ENCODE measurements at places on chromosomes 7 and 10.
A peak's percentile ranks its signal among the peaks of the same experiment; 100 is the strongest.

DNA sequence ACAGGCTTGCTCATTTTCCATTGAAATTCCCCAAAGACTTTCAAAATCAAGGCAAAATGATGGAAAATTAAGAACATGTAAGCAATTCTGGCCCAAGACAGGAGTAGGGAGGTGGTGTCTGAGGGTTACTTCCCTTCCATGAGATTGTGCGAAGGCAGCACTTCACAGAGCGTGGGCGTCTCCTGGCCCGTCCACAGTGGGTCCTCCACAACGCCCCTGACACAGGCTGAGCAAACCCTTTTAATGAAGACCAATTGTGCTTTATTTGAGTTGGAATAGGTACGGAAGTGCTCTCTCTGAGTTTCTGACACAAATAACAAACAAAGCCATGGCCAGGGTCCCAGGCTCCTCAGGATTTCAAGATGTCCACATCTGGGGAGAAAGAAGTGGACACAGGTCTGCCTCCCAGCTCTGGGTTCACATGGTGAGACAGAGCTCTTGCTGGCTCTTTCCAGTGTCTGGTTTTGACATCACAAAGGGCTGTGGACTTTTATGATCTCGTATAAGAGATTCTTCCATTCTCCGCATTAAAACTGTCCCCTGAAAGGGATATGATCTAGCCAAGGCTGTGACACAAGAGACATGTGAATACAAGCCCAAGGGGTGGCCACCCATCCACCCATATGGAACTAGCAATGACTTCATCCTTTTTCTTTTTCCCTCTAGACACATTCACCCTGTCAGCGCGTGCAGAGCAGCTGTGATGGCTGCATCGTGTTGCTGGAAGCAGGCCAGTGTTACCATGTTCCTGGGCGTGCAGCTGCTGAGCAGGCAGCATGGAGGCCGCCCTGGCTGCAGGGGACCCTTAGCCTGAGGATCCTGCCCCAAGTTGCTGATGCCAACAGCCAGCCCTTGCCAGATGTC is 145.6 kb downstream of the ADAM12 start:
- DNase-seq: peak; percentile 64

DNA sequence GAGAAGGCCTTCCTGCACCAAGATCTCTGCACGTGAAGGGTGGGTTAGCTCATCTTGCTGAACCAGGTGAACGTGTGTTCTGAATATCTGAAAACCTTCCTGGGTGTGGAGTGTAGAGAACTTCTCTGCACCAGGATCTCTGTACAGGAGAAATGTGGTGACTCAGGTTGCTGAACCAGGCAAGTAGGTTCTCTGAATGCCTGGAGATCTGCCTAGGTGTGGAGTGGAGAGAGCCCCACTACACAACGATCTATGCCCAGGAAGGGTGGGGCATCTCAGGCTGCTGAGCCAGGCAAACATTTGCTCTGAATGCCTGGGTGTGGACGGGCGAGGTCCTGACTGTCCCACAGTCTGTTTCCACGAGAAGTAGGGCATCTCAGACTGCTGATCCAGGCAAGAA is 1002.3 kb upstream of the KCND2 start:
- DNase-seq: no peak

DNA sequence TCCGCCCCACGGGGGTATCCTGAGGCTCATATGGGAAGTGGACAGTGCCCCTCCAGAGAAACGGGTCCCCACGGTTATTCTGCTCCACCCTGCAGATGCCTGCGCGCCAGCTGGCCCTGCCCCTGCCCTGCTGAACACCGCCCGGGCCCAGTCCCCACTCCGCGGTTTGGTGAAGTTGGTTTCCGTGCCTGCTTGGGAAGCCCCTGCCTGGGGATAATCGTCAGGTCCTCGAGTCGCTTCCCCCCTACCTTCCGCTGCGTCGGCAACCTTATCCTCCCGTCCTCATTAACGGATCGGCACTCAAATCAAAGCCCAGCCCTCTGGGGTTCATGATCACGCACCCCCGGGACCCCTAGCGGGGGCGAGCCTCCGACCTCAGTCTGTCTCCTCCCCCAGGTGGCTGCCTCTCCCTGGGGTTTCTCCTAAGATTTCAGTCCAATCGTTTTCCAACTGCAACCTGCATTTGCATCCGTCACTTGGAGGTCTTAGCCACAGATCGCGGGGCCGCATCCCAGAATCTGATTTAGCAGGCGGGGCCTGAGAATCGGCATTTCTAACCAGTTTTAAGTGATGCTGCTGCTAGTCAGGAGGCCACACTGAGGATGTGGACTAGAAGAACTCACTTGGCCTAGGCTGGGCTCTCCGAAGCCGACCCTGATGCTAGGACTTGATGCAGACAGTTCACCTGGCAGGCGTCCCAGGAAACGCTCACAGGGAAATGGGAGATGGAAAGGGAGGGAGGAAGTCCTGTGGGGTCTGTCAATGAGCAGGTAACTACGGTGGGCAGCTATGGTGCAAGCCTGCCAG is 27.6 kb downstream of the WDR86 start:
- peak; percentile 71 for DNase-seq

DNA sequence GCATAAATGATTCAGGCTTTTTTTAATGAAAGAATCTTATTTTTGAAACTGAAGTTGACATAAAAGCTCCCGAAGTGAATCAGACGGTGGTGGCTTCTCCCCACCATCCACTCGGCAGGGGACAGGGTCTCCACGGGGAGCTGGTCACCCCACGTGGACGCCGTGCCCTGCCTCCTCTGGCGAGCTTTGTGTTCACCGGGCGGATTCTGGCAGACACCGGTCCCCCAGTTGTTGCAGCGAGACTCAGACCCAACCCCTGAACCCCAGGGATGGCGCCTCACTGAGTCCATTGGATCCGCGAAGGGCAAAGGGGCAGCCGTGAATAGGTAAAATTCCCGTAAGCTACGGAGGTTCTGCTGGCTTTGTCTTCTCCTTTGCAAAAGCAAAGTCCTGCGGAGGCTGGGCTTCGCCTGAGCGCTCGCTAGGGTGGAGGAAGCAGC is 38.4 kb downstream of the PTPRN2 start:
- DNase-seq: no peak

DNA sequence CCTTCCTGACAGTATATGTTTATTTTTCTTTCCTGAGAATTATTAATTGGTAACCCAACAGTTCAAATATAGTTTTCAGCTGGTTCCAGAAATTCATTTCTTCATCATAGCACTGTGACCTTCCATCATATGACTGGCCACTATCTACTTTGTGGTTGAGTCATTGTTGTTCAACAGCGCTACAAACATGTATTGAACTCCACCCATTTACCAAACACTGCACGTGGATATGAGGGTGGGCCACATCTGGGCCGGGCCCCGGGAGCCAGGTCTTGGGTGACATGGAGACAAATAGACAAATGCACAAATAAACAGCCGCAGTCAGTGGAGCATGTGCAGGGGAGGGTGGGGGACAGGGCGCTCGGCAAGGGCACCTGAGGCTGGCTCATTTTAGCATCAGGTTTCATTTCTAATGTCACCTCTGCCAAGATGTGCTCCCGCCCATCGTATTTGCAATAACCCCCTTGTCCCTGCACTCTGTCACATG is 24.0 kb upstream of the EEPD1 start:
- DNase-seq: no peak

GRCh38 chr7:36130236-36130945 is 22.7 kb upstream of the EEPD1 start:
- no peak for DNase-seq

DNA sequence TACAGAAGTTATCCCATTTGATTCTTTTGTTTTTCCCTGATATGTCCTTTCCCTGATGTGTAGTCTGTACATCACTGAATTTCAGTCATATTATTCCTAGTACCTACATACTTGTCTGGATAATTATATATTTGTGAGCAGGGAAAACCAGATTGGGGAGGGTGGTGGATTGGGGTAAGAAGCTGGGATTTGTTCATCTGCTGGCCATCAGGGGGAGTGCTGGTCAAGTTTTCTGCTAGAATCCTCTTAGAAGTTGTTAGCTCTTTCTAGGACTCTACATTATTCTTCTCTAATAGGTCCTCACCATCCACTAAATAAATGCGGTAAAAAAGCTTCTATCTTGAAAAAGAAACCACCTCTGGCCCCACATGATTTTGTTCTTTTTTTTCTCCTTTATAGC is 232.7 kb upstream of the TAC1 start:
- no peak for DNase-seq

GRCh38 chr7:42023262-42023661 is 213.7 kb downstream of the GLI3 start:
- no peak for DNase-seq

GRCh38 chr7:101470668-101471487 is 108.2 kb downstream of the COL26A1 start:
- no peak for DNase-seq

Data from posterior cingulate gyrus (tissue), 11 donors.